B cell (primary cell): ENCODE measurements at places on chromosomes 5 and 9. TPM values are rescaled to one million over a fixed set of nuclear protein-coding genes. Genes with fewer than 3 reads are reported as not detected.

The CMYA5 gene
- total RNA-seq = 0.10 and 0.25 TPM in 2 replicates

The PNPLA7 gene
- 18.7 and 22.6 TPM in 2 replicates for total RNA-seq

The BARX1 gene
- total RNA-seq = not detected in 2 replicates

The RGP1 gene
- total RNA-seq = 42.3 and 44.3 TPM in 2 replicates

The IL5 gene
- not detected in 2 replicates for total RNA-seq

The CPLANE1 gene
- total RNA-seq = 17.9 and 21.1 TPM in 2 replicates

The CCL27 gene
- not detected in 2 replicates for total RNA-seq

The SLC25A2 gene
- total RNA-seq = 3.4 and 3.6 TPM in 2 replicates

The CSF2 gene
- total RNA-seq = 0.41 TPM in 1 of 2 replicates, not detected in the other

The CARD9 gene
- 0.44 and 0.57 TPM in 2 replicates for total RNA-seq

The GALT gene
- total RNA-seq = 96.6 and 111 TPM in 2 replicates

The CAPSL gene
- not detected in 2 replicates for total RNA-seq

The BRINP1 gene
- not detected in 2 replicates for total RNA-seq

The DCANP1 gene
- 0.10 TPM in 1 of 2 replicates, not detected in the other for total RNA-seq

The MAMDC4 gene
- 5.4 and 7.6 TPM in 2 replicates for total RNA-seq

The SLC1A1 gene
- total RNA-seq = 0.15 and 0.54 TPM in 2 replicates

The PCDHB3 gene
- total RNA-seq = not detected in 2 replicates

The MRPS27 gene
- total RNA-seq = 52.8 and 58.3 TPM in 2 replicates

The INSL6 gene
- total RNA-seq = not detected in 2 replicates

The MCTP1 gene
- total RNA-seq = 1.7 and 2.5 TPM in 2 replicates

The QRFP gene
- not detected in 2 replicates for total RNA-seq

The PWWP2A gene
- 48.8 and 50.1 TPM in 2 replicates for total RNA-seq

The FGFR4 gene
- total RNA-seq = 1.2 and 1.5 TPM in 2 replicates

The ENTPD2 gene
- total RNA-seq = not detected in 2 replicates

The GARIN3 gene
- total RNA-seq = not detected in 2 replicates

The MSMP gene
- total RNA-seq = 3.9 TPM in 2 replicates

The NAIP gene
- 26.8 and 29.6 TPM in 2 replicates for total RNA-seq

The SV2C gene
- 0.07 TPM in 1 of 2 replicates, not detected in the other for total RNA-seq

The SRD5A1 gene
- total RNA-seq = 20.8 and 29.2 TPM in 2 replicates

The C9 gene
- not detected in 2 replicates for total RNA-seq

The FAM221B gene
- total RNA-seq = not detected in 2 replicates
